ENCODE measurements at places on chromosomes 12 and 14. TPM values are rescaled to one million over a fixed set of nuclear protein-coding genes. Genes with fewer than 3 reads are reported as not detected.
A peak's percentile ranks its signal among the peaks of the same experiment; 100 is the strongest.

- no peak for DNase-seq
Observed at GRCh38 chr12:1580526-1580925, 13.9 kb downstream of the FBXL14 start.

Gene OR10AD1
- not detected for total RNA-seq

DNA sequence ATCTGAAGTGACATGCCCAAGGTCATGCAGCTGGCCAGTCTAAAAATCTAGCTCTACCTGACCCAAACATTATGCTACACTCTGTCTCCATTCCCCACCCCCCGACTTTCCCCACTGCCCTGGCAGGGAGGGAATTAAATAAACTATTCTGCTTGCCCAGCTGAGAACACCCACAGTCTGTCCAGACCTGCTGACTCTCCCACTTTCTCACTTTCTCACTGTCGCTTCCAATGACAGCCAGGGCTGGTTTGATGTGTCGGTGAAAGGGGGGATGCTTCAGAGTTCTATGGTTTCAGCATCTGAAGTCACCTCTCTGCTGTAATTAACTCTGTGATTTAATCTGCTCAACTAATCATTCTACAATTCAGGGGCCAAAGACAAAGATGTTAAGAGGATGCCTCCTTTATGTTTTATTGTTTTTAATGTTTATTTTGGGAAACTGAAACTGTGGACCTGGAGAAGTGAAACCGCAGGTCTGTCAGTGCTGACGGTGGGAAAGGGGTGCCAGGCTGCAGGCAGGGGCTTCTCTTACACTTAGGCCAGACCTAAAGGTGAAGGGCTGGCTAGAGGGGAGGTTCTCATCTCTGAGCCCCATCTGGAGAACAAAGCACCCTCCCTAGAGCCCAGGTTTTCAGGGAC lies 8.1 kb upstream of the MSI1 start:
- DNase-seq, result no peak

Gene KRT71
- not detected for total RNA-seq

Gene MUCL1
- not detected for total RNA-seq

DNA sequence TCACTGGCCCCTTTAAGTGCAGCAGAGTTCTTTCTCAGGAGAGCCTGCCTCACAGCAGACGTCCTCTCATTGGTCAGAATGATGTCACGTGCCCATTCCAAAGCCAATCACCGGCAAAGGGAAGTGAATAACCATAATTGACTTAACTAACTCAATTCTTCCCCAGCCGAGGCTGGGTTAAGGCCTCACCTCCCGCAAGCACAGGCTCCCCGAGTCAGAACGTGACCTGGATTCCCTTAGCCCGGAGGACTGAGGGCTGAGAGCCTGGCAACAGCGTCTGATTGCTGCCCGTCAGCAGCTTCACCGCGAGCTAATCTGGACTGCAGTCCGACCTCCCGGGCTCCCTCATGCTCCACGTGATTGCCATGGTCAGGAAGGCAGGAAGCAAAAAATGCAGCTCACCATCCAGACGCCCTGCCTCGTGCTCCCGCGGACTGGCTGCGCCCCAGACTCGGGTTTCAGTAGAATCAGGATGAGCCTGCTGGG lies 92.1 kb upstream of the FZD10 start:
- DNase-seq, result peak; percentile 56

Gene TAS2R19
- total RNA-seq, result 9.7 TPM

DNA sequence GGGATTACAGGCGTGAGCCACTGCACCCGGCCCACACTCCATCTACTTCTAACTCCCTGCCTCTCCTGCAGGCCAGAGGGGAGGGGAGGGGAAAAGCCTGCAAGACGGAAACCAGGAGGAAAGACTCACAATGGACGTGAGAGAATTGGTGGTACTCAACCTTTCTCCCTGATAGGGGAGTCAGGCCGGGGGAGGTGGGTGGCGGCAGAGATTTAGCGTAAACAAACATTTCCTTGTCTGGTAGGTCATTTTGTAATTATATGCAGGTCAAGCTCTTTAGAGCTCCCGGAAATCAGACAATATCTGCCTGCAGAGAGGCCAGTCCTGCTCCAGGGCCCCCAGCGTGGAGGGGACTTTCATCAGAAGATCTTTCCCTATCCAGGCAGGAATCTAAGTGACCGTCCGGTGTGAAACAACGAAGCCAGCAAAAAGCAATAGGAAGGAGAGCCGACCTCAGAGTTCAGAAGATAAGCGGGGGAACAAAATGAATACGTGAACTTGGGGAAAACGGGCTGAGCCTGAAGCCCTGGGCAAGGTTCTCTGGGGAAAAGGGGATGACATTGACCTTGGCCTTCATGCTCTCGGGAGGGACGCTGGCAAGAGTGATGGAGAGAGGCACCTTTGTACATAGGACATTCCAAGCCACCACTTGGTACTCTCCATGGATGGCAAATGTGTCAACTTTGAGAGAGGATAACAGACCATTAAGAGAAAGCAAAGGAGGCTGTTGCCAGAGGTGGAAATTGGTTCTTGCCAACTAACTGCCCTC lies 62.3 kb downstream of the SPRING1 start:
- no peak for DNase-seq

All from dorsolateral prefrontal cortex (tissue), 122 donors.